Amniotic epithelial cell (primary cell): ENCODE measurements at places on chromosomes 5 and 9.

DNA sequence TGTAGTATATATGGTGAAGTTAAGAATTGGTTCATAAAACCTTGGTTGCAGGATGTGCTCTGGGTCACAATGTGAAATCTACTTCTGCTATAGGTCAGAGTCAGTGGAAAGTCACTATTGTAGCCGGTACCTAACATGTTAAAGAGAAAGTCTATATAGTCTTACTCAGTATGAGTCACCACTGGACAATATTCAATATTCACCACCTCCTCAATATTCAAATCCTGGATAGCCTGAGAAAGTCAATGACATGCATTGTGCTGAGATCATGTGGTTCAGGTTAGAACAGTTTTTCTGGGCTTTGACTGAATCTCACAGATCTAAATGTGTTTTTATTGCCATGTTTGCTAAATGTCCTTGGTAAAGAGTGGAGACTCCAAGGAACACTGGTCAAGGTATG, 108.8 kb downstream of the HMHB1 start:
- no peak for DNase-seq

- no peak for DNase-seq
Observed at GRCh38 chr9:36867241-36867640, 166.8 kb downstream of the PAX5 start.

- no peak for DNase-seq
Observed at GRCh38 chr9:32265037-32265436, 119.4 kb upstream of the ACO1 start.

DNA sequence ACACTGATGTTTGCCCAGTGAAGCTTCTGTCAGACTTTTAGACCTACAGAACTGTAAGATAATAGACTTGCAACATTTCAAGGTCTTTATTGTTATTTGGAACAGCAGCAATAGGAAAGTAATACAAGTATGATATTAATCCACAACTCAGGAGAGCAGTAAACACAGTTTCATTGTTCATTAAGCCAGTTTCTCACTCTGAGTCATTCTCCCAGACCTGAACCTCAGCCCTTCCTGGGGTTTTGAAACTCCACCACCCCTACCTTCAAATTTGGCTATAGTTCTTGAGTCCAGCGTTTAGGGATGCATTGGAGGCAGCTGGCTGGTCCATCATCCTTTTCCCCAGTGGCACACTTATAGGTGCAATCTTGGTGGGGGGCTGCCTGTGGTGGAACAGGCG, 203.2 kb downstream of the RAB3C start:
- no peak for DNase-seq

DNA sequence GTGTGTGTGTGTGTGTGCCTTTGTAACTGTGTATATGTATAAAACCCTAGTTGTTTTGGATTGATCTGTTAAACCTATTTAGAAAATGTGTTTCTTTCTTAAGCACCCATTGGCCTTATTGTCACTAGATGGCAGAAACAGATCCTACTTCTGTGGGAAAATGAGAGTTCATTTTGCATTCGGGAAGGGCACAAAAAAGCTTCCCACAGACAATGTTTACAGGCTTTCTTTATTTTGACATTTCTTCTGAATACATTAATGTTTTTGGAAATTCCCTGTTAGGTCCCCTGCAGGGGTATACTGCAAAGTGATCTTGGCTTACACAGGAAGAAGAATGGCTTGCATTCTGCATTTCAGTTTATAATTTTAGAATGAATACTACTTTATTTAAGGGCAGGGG, 481.8 kb upstream of the ARRDC3 start:
- DNase-seq, result no peak

DNA sequence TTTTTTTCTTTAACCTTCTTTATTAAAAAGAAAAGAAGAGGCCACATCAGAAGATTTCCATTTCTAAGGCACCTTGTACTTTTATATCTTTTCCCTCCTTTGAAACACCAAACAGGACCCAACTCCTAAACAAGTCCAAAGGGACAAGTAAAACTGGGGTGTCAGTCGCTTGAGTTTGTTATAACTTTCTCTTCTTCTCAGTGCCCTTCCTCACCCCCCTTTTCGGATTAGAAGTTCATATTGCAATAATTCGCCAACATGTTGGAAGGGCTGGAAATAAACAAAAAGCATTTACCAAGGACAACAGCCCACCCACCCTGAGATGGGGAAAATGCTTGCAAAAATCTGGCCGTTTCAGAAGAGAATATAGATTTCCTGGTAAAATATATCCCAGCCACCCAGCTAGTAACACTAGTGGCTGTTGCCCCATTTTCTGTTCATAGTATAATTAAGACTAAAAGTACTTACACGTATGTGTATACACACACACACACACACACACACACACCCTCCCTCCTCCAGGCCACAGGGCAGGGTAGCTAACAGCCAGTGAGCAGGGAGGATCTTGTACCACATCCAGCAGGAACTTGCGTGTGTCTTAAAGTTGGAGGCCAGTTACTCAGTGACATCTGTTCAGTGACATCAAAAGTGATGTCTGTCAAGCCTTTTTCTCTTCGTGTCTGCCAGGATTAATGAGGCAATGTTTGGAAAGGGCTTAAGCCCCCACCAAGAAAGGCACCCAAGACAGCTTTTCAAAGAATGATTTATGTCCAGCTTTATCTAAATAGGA, 149.1 kb upstream of the KLF4 start:
- peak; percentile 27 for DNase-seq

DNA sequence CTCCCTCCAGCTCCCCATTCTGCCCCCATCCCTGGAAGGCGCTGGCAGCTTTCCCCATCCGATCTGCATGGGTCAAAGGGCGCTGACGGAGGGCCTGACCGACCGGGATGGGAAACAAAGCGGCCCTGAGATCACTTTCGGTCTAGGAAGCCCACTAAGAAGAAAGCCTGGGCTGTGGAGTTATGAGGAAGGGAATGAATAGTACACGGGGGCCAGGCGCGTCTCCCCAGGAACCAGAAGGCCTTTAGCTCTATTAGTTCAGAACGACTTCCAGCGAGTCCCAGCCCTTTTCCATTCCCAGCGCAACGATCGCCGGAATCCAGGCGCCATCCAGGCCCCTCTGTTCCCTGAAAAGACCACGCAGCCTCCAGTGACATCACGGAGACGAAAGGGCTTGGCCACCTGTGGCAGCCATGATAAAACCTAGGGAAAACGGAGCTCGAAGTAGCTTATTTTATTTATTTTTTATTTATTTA, 70.1 kb upstream of the CCDC180 start:
- DNase-seq, result no peak

DNA sequence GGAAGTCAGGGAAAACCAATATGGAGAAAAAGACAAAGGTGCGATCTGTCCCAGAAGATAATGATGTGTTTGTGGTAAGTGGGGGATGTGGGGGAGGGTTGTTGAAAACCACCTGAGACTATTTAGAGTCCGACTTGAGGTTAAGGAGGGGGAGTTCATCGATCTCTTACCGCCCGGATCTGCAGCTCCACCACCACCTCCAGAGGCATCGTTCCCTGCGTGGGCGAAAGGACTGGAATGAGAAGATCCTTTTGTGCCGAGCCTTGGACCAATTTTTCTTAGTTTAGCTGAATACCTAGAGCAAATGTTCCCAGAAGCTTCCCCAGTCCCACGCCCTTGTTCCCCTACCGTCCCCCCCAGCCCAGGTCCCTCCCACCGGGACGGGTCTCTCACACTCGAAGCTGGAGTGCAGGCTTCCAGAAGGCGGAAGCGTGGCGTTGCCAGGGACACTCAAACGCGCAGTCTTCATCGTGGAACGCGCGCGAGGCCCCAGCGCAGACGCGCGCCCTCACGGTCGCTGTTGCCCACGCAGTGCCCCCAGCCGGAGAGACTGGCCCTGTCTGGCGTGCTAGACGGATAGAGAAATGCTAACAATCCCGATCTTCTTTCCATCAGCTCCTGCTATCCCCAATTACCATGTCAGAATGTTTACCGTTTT, at the start of gene SPATA6L:
Gene SPATA6L, minus strand, starts transcription at position 439 of the 658 bp plus-strand sequence. Its CDS starts 230 bp downstream, at position 209.
- DNase-seq, result no peak

DNA sequence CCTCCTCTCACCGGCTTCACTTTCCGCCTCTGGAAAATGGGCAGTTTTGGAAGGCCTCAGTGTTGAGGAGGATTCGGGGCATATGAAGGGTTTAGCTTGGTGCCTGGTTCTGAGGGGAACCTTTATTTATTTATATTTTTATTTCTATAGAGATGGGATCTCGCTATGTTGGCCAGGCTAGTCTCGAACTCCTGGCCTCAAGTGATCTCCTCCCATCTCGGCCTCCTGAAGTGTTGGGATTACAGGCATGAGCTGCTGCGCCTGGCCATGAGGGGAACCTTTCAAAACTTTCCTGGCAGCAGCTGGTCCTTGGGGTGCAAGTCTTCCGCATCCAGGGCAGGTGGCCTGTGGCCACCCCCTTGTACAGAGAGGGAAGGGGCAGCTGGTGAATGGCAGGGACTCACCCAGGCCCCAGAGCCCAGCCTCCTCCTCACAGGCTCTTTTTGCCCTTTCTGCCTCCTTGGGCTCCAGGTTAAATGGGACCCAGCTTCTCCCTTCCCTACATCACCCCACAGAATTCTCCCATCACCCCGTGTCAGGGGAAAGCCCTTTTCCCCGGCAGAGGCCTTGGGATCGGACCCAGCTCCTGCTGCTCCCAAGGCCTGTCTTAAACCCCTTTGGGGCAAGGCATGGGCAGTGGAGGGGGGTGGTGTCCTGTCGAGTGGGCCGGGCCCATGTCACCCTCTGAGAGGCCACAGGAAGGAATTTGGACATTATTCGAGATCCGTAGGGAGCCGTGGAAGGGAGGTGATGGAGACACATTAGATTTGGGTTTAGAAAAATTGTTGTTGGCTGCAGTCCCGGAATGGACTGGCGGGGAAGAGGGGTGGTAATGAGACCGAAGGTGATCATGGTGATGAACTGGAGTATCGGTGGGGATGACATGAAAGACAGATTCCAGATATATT, 5.9 kb downstream of the NCS1 start:
- no peak for DNase-seq

GRCh38 chr9:134223091-134223490, 58.7 kb upstream of the RNU6ATAC start:
- DNase-seq, result peak; percentile 10

DNA sequence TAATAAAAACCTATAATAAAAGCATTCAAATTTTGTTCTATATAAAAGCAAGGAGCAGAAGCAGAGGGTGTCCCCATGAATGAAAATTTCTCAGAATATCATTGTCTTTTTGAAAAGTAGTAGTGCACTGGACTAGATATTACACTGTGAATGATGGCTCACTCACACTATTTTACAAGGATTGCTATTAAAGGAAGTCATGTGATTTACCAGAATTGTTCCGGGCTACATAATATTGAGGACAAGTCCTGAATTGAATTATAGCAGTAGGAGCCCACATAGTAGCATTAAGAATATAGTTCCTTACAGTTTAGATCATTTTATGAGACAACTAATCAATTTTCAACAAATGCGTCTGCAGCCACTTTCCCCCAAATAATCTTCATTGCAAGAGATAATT, 7.7 kb upstream of the TLE4 start:
- no peak for DNase-seq

DNA sequence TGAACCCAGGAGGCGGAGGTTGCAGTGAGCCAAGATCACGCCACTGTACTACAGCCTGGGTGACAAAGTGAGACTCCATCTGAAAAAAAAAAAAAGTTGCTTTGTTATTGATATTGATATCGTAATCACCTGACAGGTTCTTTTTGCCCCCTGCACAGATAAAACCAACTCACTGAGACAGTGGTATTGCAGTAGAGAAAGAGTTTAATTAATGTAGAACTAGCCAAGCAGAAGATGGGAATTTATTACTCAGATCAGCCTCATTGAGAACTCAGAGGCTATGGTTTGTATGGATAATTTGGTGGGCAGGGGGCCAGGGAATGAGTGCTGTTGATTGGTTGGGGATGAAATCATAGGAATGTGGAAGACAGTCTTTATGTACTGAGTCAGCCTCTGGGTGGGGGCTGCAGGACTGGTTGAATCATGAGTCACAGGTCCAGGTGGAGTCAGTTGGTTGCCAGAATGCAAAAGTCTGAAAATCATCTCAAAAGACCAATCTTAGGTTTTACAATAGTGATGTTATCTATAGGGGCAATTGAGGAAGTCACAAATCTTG, 35.8 kb upstream of the MEGF10 start:
- peak; percentile 57 for DNase-seq

- no peak for DNase-seq
Observed at GRCh38 chr9:93297659-93298497, 113.9 kb downstream of the WNK2 start.

DNA sequence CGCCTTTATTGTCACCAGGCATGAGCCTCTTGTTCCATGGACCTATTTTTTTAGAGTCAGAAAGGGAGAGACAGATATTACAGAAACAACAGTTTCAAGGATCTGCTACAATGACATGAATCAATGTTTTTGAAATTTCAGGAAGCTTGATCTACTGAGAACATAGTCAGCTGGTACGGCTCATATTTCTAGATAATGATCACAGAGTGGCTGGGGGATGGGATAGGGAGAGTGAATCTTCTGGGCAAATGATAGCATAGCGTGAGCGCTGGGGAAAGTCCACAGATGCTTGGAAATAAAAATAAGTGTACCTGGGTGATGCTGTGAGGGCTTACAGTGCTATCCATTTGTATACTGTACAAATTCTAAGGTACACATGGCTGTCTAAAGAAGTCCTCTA, 340.4 kb downstream of the EBF1 start:
- DNase-seq, result no peak

GRCh38 chr5:169183576-169183975, 117.4 kb downstream of the SLIT3 start:
- no peak for DNase-seq

DNA sequence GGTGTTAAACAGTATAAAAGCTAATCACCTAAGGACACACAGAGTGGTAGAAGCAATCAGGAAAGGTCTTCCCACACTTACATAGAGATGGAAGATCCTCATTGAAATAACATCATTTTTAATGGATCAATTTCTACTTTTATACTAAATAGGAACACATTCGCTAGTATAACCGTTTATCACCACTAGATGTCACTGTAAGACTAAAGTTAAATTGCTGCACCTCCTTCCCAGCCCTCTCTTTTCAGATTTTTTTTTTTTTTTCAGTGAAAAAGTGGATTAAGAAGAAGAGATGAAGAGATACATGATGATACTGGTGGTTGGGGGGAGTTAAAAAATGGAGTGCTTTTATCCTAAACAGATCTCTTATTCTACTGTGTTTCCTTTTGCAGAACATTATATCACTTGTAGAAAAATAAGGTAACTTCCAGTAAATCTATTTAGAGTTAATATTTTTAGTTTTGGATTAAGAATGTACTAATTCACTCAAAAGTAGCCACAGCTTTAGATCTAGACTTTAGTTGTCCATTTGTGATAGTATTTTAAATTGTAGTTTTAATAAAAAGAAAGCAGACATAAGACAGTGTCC, 116.9 kb upstream of the ARRDC3 start:
- peak; percentile 51 for DNase-seq

- DNase-seq, result no peak
Observed at GRCh38 chr9:122988920-122989621, 44.4 kb upstream of the GPR21 start.

DNA sequence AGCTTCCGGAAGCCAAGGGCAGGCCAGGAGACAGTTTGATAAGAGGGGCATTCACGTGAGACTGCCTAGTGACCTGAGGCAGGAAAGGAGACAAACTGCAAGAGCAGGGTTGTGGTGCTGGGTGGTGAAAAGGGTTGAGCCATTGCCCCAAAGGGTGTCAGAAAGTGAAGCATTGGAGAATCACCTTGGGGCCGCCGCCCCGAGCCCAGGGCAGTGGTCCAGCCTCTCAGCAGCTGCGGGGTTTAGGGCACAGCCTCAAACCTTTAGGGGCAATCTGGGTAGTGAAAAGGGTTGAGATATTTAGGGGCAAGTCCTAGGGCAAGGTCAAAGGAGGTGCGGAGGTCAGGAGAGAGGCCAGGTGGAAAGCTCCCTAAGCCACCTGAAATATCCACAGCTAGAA, 10.4 kb upstream of the ANKRD33B start:
- no peak for DNase-seq

GRCh38 chr9:6838158-6838557, 80.4 kb downstream of the KDM4C start:
- DNase-seq, result no peak

- no peak for DNase-seq
Observed at GRCh38 chr5:109836280-109836679, 146.6 kb downstream of the MAN2A1 start.
